ENCODE measurements at places on chromosomes 13 and 19. TPM values are rescaled to one million over a fixed set of nuclear protein-coding genes. Genes with fewer than 3 reads are reported as not detected.

DNA sequence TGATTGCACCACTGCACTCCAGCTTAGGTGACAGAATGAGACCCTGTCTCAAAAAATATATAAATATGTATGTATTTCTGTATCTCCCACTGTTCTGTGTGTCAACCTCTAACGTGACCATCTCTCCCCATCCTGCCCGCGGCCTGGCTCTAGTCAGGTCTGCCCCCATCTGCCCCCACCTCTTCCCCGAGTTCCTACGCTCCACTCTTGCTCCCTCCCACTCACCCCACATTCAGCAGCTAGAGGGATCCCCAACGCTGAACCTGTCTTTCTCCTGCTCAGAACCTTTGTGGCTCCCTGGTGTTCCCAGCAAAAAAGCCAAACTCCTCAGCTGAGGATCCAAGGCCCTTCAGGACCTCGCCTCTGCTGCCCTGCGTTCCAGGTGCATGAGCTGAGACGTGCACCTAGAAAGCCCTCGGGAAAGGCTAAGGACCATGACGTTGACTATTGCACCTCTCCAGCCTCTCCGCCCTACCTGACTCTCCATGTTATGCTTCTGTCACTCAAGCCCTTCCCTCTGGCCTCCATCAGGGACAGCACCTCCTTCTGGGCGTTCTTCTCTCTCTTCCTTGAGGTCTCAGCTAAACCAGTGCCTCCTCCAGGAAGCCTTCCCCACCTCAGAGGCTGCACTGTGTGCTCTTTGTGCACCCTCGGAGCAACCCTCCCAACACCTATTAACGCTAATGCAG is 18.1 kb downstream of the AKT2 start:
- no peak for DNase-seq

Gene ZNF575
- not detected for total RNA-seq

- DNase-seq, result no peak
These were observed 4.2 kb upstream of the LRRC25 start for GRCh38 chr19:18401580-18402112.

DNA sequence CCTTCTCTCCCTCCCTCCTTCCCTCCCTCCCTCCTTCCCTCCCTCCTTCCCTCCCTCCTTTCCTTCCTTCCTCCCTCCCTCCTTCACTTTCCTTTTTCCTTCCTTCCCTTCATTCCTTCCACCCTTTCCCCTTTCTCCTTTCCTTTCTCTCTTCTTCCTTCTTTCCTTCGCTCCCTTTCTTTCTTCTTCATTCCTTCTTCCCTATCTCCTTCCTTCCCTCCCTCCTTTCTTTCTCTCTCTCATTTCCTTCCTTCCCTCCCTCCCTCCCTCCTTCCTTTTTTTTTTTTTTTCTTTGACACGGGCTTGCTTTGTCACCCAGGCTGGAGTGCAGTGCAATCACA is 105.5 kb downstream of the IER2 start:
- no peak for DNase-seq

- DNase-seq, result no peak
These were observed at the start of gene SPATA13 for GRCh38 chr13:24160458-24161009. Gene SPATA13, plus strand, starts transcription at chr13:24160720. Its CDS starts 62,210 bp downstream, at chr13:24222930.

GRCh38 chr19:35559281-35559659 is 4.2 kb downstream of the ATP4A start:
- DNase-seq, result no peak

- no peak for DNase-seq
These were observed 7.3 kb downstream of the SIGLEC9 start for GRCh38 chr19:51131780-51132680.

Gene PARP4
- total RNA-seq, result 54.3 TPM

Gene AP1M2
- total RNA-seq, result 73.7 TPM

DNA sequence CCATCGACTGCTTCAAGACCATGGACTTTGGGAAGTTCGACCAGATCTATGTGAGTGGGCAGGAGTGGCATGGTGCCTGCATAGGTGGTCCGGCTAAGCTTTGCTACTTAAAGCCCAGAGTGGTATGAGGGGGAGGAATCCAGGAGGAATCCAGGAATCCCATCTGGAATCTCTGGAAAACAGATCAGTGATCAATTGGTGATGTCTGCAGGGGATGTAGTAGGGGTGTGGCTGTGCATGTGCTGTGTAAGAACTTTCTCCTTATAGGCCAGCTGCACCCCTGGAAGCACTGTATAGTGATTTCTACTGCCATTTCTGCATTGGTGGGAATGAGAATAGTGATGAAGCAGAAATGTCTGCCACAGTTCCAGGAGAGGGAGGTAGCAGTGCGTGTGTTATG is 23.6 kb downstream of the PNPLA6 start:
- DNase-seq, result no peak

GRCh38 chr13:113080361-113080831 is 25.2 kb upstream of the F7 start:
- DNase-seq, result no peak

Gene KCNRG
- total RNA-seq, result not detected

- no peak for DNase-seq
These were observed at the start of gene IGSF23 for GRCh38 chr19:44613295-44614178. Gene IGSF23, plus strand, starts transcription at chr19:44613563. Its CDS starts 83 bp downstream, at chr19:44613646.

Gene NFKBIB
- 39.0 TPM for total RNA-seq

DNA sequence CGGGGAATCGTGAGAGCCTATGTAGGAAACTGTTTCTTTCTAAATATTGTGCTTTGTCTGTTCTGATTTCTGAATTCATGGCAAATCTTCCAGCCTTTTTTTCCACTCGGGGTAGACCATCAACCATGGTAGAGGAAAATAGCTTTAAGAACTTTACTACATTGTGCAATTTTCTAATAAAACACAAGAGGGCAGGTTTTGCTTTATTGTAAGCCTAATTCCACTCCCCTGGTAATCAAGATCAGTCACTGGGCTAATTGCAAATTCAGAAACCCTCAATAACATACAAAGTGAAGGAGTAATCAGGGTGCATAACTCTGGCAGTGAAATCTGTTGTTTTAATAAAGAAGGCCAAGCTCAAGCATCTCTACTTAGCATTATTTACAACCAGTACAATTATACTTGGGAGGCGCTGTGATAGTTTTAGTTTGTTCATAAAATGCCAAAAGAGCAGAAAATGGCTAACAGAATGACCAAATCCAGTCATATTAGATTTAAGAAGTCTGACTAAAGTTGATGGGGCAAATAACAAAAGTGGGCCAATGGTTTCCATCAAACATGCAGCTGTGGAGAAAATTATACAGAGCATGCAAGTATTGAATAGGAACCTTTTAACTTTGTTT is 43.8 kb downstream of the DCT start:
- peak; percentile 12 for DNase-seq

- no peak for DNase-seq
These were observed 22.1 kb upstream of the F7 start for GRCh38 chr13:113083402-113084061.

DNA sequence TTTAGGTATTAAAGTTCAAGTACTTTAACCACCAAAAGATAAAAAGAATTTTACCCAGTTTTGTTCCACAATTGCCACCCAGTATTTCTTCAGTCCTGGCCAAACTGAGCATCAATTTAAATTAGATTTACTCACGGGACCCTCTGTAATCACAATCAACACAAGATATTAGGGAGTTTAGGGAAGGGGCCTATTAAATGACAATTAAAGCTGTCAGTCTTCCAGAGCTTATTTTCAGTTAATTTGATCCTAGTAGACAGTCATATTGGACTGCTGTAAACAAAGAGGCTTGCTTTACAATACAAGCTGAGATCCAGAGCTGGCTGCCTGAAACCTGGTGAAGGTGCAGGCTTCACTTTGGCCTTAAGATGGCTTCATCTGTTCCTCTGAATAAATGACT is 321.2 kb upstream of the NBEA start:
- no peak for DNase-seq

GRCh38 chr13:46535825-46536224 is 17.1 kb upstream of the LRCH1 start:
- DNase-seq, result no peak

Gene SLC1A6
- total RNA-seq, result not detected

- DNase-seq, result no peak
These were observed 486 bp upstream of the ZNF805 start for GRCh38 chr19:57239982-57240310.

GRCh38 chr13:38429916-38430315 is 80.3 kb downstream of the UFM1 start:
- no peak for DNase-seq

DNA sequence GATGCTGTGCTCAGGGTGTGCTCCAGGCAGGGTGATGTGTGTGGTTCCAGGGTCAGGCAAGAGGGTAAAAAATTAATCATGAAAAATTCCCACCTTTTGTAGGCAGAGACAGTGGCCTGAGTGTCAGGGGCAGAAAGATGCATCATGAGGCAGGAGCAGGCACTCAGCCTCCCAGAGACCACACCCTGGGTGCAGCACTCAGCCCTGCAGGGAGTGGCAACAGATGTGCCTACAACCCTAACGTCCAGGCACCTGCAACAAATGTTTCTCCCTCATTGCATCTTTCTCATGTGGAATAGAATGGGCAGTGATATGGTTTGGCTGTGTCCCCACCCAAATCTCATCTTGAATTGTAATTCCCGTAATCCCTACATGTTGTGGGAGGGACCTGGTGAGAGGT is 19.6 kb upstream of the CEACAM1 start:
- DNase-seq, result no peak

- DNase-seq, result no peak
These were observed 276.0 kb downstream of the FOXO1 start for GRCh38 chr13:40390401-40390916.

GRCh38 chr19:24004166-24004565 is 82.8 kb upstream of the ZNF254 start:
- DNase-seq, result no peak

DNA sequence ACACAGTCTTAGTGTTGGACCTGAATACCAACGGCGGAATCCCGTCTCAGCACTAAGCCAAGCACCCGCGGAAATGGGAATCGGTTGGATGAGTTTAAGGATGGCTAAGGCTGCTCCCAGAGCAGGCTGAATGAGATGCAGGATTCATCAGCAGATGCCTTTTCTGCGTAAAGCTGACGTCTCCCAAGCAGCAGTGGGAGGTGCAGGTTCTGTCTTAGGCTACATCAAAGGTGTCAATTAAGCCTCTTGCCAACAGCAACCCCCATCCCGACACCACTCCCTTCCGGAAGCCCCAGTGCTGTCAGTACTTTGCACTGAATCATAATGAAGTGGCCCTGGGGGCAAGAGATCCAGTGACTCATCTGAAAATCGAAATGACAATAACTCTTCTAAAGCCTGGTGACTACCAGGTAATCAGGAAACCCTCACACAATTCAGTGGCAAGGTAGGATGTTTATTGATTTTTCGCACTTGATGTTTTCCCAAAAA is 275.6 kb downstream of the DCLK1 start:
- peak; percentile 45 for DNase-seq

GRCh38 chr13:108060111-108060510 is 155.2 kb downstream of the LIG4 start:
- no peak for DNase-seq

Gene ZNF846
- total RNA-seq, result 4.2 TPM

Gene MATK
- total RNA-seq, result 1.2 TPM

Gene TMEM238
- 4.1 TPM for total RNA-seq

DNA sequence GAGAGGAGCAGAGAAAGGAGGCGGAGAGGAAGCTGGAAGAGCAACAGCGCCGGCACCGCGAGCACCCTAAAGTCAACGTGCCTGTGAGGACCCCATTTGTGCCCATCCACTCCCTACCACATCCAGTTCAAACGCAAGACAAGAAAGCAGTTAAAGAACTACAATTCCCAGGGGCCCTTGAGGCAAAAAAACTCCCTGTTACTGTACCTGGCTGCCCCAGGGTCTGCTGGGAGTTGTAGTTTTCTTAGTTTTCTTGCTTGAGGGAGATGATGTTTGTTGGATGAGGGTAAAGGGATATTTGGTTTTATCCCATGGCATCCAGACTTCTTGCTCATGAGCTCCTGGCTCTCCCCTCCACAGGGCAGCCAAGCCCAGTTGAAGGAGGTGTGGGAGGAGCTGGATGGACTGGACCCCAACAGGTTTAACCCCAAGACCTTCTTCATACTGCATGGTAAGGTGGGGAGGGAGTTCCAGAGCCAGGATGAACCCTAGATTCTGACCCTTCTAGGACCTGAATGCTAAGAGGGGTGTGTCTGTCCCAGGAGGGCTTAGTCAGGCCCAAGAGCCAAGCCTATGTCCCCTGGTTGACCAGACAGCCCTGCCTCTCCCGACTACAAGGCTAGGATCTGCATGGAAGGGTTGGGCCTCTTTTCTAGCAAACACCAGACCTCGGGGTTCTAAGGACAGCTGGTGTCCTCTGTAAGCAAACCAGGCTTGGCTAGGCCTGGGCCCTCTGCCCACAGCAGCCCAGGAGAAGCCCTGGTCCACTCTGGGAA is 13.2 kb downstream of the NUCB1 start:
- no peak for DNase-seq

DNA sequence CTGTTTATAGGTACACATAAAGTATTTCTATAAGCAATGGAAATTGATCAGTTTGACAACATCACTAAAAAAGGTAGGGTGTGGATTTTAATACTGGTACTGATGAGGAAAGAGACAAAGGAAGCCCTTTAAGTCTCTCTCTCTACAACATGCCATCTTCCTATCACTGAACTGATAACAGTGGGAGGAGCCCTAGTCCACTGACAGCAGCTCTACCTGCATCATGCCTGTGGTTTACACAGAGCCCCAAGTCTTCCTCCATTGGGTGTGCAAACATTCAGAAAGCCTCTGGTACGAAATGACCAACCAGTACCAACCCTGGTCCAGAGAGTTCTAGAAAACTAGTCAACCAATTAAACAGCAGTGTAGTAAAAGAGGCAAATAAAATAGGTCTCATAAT is 53.4 kb downstream of the KLF12 start:
- no peak for DNase-seq

Gene LILRA1
- not detected for total RNA-seq

DNA sequence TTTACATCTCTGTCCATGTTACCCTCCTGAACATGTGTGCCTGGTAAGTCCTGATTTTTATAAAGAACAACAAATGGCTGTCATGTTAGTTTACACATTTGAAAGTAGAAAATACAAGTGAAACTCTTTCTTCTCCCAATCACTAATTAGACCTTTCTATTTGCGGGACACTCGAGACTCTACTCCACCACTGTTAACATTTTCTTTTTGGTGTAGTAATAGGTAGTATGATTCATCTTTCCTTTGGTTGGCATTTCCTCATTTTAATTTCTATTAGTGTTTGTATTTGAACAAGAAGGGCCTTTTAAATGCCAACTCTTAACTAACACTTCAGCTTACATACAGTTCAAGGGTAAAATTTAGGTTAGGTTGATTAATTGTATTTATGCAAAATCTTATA is 371.1 kb downstream of the PCDH9 start:
- DNase-seq, result no peak

GRCh38 chr13:38862443-38862842 is 128.2 kb downstream of the STOML3 start:
- DNase-seq, result no peak

Gene RNF113B
- total RNA-seq, result not detected

DNA sequence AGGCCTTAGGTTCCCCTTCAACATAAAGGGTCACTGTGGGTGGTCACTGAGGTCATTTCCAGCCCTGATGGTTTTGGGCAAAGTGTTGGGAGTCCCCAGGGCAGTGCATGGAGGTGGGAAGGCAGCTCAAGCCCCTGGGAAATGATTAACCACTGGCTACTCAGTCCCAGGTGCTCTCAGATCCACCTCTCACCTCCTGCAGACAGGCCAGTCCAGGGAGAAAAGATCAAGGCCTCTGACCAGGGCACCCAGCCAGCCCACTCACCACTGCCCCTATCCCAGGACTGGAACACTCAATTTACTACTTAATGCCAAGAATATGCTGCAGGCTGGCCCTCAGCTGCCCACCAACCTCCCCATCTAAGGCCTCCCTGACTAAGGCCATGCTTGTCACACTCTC is 1307.9 kb downstream of the UQCRFS1 start:
- no peak for DNase-seq

Gene DMKN
- 219 TPM for total RNA-seq

Gene ATF5
- total RNA-seq, result 22.7 TPM

Data from kidney epithelial cell (primary cell).